ENCODE measurements at places on chromosomes 2 and 18.

DNA sequence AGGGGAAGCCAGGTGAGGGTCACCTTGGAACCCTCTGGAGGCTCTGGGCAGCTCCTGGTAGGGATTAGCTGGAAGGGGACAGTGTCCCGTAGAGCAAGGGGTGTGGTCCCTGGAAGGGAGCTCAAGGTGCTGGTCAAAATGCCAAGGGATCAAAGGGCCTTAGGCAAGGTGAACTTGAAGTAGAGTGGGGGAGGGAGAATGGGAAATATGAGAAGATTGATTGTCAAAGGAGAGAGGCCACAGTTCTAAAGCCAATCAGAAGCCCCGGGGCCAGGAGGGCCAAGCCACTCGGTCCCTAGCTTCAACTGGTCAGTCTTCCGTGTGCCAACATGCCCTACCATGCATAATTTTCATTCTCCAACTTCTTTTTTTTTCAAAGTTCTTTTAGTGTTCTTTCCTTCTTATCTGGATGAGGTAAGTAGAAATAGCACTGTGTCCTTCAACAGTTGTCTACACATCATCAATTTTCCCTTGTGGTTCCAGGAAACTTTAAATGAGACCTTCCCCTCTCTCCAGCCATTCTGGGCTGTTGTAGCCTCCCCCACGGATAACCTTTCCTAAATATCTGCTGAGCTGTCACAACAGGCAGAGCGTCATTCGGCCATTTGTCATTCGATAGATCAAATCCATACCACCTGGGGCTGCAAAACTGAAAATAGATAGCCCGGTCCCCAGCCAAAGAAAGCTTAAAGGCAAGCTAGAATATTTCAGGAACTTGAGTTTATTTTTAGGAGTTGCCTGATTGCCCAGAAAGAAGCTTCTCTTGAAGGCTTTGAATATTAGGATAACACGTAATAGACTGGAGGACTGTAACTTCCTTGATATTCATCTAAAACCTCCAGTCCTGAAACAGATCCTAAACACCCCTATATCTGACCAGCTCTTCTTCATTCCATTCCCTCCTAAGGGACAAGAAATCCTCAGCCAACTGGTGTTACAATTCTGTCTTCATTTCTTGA is 83.3 kb downstream of the ALPK2 start:
- DNase-seq, result no peak

GRCh38 chr2:184256611-184257010 is 341.7 kb upstream of the ZNF804A start:
- DNase-seq, result no peak

DNA sequence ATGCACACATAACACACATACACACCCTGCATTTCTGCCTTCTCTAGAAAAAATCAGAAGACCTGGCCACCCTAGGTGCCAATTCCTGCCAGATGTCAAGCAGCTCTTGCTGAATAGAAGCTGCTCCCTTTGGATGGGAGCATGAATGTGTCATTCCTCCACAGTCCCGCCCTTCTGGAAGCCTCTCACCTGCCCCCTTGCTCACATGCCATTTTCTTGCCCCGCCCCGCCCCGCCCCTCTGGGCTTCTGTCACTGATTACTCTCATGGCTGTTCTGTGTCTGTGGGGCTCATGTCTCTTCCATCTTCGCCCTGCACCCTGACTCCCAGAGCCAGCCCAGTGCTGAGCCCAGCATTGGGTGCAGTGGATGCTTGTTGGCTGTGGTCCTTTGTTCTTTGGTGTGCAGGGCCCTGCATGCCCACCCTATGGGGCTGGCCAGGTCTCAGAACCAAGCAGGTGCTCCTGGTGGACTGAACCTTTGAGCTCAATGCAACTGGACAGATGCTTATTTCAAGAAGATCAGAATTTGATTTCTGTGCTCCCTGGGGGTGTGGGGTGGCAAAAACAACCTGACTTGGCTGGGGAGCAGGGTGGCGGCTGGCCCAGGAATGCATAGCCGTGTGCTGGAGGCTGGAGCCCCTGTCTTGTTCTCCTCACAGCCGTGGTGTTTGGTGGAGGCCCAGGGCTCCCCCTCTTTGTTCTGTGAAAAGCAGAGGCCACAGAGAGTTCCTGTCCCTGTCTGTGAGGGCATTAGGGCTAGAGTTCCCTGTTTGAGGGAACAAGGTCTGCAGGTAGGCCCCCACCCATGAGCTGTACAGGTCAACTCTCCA is 140.6 kb upstream of the GLI2 start:
- no peak for DNase-seq

- no peak for DNase-seq
These were observed 201.1 kb downstream of the SP3 start for GRCh38 chr2:173764094-173764493.

DNA sequence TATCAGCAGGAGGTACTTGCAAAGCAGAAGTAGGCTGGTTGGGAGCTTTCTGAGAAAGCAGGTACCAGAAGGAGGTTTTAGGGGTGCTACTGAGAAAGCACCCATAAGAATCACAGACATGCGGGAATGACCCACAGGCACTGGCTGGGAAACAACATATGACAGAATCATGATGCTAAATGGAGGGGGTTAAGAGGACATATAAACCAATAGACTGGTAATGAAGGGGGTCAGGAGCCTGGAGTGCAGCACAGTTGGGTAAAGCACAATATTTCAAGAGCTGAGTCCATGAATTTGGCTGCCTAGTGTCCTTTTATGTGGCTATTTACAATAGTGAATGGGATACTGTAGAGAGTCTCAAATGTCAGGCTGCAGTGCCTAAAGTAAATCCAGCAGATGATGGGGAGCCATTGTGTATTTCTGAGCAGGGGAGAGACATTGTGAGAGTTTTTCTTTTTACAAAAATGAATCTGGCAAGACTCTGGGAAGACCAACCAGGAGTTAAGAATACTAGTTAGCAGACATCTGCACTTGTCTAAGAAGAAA is 27.6 kb upstream of the GMCL1 start:
- no peak for DNase-seq
